ENCODE measurements at places on chromosomes 3 and 15. TPM values are rescaled to one million over a fixed set of nuclear protein-coding genes. Genes with fewer than 3 reads are reported as not detected.

The SLC2A2 gene
- total RNA-seq = not detected

The BCL6 gene
- 17.0 TPM for total RNA-seq

The GABRR3 gene
- total RNA-seq = not detected

The CELF6 gene
- total RNA-seq = 0.37 TPM
